Large intestine (tissue), 12 donors: ENCODE measurements at places on chromosomes 5 and 9.
A peak's percentile ranks its signal among the peaks of the same experiment; 100 is the strongest.

GRCh38 chr9:35481347-35481975 lies 8.4 kb upstream of the RUSC2 start:
- no peak for DNase-seq

DNA sequence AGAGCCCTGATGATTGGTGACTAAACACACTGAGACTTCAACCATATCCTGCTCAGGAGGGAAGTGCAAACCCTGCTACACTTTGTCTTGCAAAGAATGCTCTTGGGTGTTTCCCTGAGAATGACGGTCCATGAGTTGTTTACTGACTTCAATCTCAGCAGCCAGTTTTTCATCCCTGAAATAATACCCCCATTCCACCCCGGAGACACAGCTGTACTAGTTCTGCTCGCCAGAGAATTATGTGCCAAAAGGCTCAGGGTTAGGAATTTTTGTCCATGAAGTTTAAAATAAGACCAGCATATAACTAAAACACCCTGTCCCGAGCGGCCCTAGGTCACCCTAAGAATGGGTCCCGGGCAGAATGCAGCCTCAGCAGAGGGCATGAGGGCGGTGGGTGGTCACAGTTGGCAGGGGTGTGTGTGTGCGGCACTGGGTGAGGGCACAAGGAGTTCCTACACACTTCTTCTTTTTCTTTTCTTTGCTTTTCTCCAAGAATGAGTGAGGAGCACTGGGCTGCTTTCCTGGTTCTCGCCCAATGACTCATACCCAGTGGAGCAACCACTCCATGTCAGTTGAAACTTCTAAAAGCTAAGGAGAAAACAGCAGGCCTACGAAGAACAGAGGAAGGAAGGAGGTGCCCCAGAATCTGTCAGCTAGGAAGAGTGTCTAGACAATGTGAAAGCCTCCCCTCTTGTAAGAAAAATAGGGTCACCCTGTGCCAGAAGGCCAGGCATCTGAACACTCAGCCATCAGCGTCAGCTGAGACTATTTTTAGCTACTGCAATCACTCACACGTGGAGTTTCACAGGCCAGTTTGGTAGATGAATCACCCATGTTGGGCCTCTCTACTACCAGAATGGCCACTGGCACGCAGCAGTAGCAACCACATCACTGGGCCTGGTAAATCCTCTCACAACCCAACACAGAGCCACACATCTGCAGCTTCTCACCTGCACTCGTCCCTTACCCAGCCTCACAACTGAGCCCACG lies 105.9 kb downstream of the DPYSL3 start:
- no peak for DNase-seq

- no peak for DNase-seq
Observed at GRCh38 chr9:137705443-137705863, 86.6 kb downstream of the EHMT1 start.

GRCh38 chr9:105879181-105879580 lies 184.8 kb downstream of the TMEM38B start:
- DNase-seq, result no peak

DNA sequence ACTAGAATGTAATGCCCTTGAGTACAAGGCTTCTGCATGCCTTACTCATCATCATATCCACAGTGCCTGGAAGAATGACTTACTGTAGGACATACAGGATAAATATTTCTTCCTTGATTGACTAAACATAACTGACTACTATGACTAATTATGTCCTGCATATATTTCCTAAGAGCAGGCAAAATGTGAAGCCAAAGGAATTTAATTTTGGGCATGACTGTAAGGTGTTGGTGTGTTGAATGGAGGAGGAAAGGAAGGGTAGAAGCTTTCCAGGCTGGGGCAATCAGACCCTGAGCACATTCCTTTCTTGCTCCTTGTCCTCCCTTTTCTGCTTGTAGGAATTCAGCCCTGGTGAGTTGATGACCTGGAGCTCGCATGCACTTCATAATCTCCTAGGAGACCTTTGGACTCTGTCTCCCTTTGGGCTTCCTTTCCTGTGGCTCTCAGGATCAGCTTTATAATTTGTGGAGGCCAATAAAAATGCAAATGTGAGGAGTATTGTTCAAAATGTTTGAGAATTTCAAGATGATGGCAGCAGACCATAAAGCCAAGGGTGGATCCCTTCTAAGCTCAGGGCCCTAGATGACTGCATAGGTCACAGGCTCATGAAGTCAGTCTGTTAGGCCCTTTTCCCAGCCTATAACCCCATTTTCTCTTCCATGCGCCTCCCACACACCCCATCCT lies 174.0 kb downstream of the HMHB1 start:
- DNase-seq, result peak; percentile 64

DNA sequence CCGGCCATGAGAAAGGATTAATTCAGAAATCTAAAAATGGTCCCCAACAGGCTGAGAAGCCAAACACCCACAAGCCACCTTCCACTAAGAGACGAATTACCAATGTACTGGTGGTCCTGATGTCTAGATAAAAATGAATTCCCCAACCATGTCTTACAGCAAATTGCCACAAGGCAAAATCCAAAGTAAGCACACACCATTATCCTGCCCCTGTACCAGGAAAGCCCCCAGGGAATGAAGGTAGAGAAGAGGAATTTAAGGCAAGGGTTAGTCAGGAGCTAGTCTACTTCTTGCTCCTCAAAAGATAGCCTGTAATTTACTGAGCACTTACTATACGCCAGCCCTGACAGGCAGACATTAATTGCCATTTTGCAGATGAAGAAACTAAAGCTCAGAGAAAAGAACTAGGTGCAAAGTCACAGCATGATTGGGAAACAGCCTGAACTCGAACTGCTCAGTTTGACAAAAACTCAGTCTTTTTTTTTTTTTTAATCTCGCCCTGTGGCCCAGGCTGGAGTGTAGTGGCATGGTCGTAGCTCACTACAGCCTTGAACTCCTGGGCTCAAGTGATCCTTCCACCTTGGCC lies 64.3 kb downstream of the RAPGEF1 start:
- DNase-seq, result no peak

DNA sequence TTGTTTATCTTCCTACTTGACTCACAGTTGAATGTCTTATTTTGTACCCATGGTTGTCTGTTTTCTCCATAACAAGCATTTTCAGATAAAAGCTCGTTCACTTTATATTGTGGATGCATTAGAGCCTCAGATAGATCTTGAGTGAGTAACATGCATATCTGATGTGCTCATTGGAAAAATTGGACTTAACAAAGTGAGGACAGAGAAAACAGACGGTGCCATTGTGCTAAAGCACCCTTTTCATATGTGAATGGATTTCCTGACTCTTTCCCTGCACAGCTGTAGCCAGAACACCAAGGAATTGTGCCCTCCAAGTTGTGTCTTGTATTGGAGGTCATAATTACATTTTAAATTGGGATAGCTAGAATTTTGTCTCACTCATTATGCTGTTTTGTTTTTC lies 325.8 kb upstream of the MEF2C start:
- DNase-seq, result no peak

GRCh38 chr5:97131139-97131710 lies 11.2 kb downstream of the LIX1 start:
- no peak for DNase-seq

GRCh38 chr5:178068293-178068692 lies 45.0 kb upstream of the N4BP3 start:
- no peak for DNase-seq

- DNase-seq, result no peak
Observed at GRCh38 chr5:132413567-132413966, 44.1 kb downstream of the SLC22A5 start.

DNA sequence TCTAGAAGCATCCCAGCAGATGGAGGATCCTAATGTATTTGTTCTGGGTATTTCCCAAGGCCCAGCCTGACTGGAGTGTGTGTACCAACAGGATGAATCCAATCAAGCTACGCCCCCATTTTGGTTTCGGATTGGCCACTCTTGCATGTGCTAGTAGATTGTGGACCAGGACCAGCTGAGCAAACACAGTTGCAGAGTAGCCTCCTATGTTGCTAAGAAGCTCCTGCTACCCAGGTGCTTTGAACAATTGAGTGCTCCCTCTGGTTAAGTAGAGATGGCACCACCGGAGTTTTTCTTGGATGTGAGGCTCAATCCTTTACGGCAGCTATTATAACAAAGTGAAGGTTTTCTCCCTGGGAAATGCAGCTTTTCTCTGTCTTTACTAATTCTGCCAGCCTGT lies 204.5 kb downstream of the NTRK2 start:
- DNase-seq, result no peak

DNA sequence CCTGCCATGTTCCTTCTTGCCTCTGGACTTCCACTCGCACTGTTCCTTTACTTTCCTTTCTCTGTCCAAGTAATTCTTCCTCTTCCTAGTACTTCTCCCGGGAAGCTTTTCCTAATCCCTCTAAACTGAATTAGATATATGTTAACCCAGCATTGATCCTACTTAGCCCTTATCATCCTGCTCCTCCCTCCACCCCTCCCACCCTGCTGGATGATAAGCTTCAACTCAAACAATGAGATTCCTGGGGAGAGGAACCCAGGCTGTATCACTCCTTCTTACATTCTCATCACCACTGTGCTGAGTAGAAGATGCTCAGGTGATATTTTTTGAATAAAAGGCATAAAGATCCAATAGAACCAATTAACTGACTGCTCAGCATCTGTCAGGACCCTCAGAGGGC lies 45.7 kb downstream of the CDK5RAP2 start:
- no peak for DNase-seq

- DNase-seq, result no peak
Observed at GRCh38 chr5:127358740-127359139, 68.1 kb downstream of the MEGF10 start.

- no peak for DNase-seq
Observed at GRCh38 chr5:14762549-14763216, 98.2 kb downstream of the OTULIN start.

DNA sequence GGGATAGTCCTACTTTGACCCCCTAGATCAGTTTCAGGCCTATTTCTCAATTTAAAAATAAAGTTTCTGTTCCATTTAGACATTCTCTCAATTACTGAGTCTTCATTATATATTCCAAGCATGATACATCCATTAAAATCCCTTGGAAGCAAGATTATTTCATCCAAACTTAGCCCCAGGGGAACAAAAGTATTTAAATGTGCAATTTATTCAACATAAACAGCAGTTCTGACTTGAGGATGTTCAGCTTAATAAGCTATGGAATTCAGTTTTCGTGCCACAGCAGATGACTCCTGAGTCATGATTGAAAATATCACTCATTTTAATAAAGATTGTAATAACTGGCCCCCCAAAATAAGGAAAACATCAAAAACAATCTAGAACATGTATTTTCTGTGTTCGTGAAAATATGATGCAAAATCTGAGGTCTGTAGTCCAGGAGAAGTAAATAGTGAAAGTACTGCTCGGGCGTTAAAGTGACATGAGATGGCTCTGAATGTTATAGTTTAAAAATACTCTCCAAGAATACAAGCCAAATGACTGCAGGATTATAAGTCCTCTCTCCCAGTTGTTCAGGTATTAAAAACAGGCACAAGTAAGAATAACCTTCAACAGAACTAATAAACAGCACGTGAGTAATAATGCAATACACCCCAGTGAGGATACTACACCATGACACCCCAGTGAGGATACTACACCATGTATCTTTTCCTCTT lies 67.1 kb downstream of the RETREG1 start:
- DNase-seq, result no peak
